ENCODE measurements at places on chromosomes 2 and 18.

- no peak for DNase-seq
These were observed 345.5 kb downstream of the SETBP1 start for GRCh38 chr18:45026162-45026561.

DNA sequence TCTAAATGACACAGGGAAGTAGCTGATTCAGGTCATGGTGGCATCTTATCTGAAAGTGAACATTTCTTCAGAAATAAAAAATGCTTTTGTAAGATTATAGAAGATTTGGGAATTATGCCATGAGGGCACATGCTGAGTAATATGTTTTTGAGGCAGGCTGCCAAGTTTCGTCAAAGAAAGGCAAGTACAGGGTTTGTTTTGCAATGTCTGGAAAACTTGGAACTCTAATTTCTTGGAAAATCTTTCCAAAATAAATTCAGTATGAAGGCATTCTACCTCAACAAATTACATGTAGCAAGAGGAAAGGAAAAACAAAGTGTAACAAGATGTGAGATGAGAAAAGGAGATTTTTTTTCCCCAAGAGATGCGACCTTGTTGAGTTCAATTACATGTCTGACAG is 167.7 kb downstream of the PLCL1 start:
- DNase-seq: no peak

- DNase-seq: no peak
These were observed 30.3 kb upstream of the DARS1 start for GRCh38 chr2:136015699-136016098.

DNA sequence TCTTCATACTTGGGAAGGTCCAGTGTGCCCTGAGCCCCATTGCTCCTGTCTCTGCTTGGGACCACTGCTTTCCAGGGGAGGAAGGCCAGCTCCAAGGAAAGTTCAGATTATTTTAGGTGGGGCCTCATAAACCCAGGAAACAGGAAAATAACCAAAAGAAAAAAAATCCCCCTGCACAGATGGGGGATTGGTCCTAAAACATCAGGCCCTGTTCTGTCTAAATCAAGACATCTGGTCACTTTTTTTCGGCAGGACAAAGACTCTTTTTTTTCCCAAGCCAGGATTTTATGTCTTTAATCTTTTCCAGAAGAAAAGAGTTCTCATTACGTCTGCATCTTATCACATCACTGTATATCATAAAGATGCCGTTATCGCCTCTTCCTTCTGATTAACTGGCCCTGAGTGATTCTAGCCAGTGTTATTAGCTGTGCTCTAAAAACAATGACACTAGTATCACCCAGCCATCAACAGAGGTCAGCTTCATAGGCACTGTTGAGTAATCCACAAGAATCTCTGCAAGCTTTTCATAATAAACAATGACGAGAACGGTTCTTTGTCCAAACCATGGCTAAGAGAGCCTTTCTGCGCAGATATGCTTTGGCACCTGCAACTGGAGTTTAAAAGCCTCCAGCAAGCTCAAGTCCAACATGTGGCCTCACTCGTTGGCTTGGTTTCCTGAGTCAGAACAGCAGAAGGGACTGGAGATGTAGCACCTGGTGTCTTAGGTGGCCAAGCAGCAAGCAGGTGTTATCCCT is 138.2 kb downstream of the VAPA start:
- no peak for DNase-seq

- DNase-seq: no peak
These were observed 224.9 kb downstream of the ASXL3 start for GRCh38 chr18:33802955-33803354.

- no peak for DNase-seq
These were observed 288.1 kb upstream of the FIGN start for GRCh38 chr2:164023896-164024295.

- no peak for DNase-seq
These were observed 14.1 kb upstream of the ZDBF2 start for GRCh38 chr2:206260188-206261012.

DNA sequence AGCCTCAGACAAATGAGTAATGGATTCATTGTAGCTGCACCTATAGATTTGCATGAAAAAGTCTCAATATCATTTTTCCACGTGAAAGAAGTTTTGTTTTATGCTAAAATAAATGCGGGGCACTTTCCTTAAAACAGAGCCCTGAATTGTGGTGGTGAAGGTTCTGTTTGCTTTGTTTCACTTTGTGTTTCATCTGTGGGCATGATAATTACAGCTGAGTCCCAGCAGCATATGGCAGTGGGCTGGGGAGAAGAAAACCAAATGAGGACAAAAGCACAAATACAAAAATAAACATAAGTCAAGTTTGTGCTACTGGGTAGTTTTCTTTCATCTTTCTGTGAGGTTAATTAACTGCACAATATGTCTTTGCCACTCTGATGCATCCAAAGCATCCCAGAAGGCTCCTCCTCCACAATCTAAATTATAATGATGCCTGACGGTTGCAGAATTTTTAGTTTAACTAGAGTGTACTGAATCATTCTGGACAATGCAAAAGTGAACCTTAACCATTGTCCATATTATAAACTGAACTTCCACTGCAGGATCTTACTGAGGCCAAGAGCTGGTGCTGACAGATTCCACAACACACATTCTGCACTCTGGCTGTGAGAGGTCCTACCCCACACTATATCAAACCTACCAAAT is 97.6 kb downstream of the DSC3 start:
- no peak for DNase-seq

GRCh38 chr18:60050821-60051220 is 151.0 kb downstream of the PMAIP1 start:
- DNase-seq: no peak

- DNase-seq: no peak
These were observed 279.5 kb downstream of the AGAP1 start for GRCh38 chr2:235773188-235773928.

GRCh38 chr2:20649576-20649975 is 1.3 kb downstream of the HS1BP3 start:
- no peak for DNase-seq

DNA sequence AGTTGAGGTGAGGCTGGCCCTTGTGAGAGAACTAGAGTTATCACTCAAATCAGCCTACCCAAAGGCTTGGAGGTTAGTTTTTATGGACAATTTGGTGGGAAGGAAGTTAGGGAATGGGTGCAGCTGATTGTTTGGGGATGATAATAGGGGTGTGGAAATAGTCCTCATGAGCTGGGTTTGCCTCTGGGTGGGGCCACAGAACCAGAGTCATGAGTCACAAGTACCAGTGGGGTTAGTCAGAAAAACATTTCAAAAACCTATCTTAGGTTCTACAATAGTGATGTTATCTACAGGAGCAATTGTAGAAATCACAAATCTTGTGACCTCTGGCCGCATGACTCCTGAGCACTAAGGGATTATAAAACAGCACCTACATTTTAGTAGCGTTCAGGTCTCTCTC is 630.1 kb upstream of the PIK3C3 start:
- no peak for DNase-seq

DNA sequence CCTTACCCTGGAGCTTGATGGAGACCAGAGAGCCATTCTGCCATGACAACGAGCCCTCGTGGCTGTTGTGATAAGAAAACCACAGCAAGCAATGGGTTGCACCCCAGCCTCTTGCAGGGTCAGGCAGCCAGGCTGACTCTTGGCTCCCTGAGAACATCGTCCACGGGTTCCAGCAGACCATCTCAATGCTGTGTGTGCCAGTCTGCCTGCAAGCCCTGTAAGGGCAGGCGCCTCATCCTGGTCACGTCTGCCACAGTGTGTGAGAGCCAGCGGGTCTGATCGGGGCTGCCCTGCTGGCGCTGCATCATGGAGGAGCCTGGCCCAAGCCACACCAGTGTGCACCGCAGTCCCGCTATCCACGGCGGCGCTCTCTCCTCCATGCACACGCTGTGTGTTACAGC is 71.0 kb upstream of the MGAT4A start:
- DNase-seq: no peak

DNA sequence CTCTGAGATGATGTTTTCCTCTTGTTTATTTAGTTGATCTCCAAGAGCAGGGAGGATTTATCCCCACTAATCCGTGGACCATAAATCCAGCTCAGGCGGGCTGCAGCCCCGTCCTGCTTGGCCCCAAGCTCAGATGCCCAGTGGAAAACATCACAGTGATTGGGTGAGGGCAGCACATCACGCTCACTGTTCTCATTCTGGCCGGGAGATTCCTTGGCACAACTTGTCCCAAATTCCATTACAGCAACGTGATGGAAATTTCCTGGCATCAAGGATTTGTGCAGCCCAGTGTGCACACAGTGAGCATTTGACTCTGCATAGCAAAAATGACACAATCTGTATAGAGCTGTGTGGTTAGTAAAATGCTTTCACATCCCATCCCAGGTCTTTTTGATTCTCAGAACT is 96.8 kb downstream of the VAPA start:
- no peak for DNase-seq

GRCh38 chr2:219500135-219500534 is 1.4 kb downstream of the GMPPA start:
- DNase-seq: no peak

GRCh38 chr2:187093771-187094412 is 244.9 kb upstream of the ZSWIM2 start:
- no peak for DNase-seq

DNA sequence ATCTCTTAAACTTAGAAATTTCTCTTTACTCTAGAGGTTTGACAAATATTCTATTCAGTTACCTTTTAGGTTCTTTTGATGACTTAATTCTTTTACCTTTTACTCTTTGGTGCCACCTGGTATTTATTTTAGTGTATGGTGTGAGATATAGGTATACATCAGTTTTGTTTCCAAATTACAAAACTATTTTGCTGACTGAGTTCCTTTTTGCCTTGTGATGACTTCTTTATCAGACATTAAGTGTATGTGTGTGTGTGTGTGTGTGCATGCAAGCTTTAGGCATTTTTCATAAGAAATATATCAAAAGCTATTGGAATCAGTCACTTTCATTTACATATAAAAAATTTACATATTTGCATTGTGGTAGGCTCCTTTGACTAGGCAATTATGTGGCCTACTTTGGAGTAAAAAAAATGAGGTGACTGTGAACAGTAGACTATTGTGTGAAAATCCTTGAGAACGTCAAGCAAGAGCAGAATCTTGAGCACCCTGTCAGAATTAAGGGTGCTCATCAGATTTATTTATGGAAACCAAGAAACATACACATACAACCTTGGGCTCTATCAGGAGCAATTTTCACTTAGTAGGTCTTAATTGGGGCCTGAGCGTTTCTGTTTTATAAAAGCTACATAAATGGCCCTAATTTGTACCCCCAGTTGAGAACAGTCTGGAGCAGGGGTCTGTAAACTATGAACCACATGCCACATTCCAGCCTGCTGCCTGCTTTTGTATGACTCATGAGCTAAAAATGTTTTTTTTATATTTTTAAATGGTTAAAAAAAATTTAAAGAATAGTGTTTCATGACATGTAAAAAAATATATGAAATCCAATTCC is 415.9 kb downstream of the SLC4A3 start:
- no peak for DNase-seq

DNA sequence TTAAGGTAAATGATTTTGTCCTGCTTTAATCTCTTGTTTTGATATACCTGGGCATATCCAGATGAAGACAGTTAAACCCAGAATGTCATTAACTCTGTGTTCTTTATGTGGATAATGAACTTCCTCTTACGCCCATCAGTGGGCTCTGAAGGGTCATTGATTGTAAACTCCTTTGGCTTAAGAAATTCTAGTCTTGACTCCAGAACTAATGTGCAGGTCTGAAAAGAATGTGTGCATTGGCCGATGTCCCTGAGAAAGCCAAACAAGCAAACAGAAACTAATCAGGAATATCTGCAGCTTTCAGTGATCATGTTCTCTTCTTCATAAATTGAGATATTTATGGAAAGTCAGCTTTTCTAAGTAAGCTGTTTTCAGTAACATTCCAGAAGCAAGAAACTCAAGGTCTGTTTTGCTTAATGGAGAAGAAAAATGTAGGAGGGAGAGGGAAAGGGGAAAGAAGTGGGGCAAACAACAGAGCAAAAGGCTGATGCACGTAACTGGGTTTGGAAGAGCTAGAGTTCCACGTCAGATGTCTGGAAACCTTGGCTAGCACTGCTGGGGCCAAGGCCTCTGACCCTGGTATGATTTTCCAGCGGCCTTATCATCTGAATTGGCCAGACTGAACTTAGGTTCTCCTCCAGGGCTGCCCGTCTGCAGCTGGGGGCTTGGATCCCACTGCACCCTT is 61.3 kb upstream of the FHL2 start:
- no peak for DNase-seq

DNA sequence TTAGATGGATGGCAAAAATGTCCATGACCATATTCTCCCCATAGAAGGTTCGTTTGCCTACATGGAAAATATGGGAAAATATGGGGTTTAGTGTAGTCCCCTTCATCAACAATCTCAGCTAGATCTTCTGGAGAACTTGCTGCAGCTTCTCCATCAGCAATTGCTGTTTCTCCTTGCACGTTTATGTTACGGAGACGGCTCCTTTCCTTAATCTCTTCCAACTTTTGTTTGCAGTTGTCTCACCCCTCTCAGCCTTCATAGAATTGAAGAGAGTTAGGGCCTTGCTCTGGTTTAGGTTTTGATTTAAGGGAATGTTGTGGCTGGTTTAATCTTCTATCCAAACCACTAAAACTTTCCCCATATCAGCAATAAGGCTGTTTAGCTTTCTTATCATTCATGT is 28.9 kb downstream of the MYCN start:
- DNase-seq: no peak

GRCh38 chr2:182717416-182717815 is 1.4 kb downstream of the DNAJC10 start:
- no peak for DNase-seq
